ENCODE measurements at places on chromosomes 5 and 9.

GRCh38 chr9:83572524-83572923 lies 34.3 kb upstream of the FRMD3 start:
- DNase-seq = no peak

DNA sequence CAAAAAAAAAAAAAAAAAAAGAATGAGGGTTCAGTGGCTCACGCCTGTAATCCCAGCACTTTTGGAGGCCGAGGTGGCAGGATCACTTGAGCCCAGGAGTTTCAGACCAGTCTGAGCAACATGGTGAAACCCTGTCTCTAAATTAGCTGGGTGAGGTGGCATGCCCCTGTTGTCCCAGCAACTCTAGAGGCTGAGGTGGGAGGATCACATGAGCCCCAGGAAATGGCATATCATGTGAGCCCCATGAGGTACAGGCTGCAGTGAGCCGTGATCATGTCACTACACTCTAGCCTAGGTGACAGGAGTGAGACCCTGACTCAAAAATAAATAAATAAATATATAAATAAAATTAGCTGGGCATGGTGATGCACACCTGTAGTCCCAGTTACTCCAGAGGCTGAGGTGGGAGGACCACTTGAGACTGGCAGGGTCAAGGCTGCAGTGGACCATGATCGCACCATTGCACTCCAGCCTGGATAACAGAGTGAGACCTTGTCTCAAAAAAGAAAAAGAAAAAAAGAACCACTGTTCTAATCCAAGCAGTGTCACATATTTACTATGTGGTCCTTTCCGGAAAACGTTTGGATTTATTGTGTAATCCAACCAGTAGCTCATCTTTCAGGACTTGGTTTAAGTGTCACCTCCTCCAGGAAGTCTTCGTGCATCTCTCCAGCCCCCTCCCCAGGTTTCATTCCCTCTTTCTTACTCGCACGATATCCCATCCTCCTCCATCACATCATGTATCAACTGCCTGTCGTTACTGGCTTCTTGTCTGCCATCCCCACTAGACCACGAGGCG lies 12.3 kb upstream of the SPOUT1 start:
- DNase-seq = no peak

DNA sequence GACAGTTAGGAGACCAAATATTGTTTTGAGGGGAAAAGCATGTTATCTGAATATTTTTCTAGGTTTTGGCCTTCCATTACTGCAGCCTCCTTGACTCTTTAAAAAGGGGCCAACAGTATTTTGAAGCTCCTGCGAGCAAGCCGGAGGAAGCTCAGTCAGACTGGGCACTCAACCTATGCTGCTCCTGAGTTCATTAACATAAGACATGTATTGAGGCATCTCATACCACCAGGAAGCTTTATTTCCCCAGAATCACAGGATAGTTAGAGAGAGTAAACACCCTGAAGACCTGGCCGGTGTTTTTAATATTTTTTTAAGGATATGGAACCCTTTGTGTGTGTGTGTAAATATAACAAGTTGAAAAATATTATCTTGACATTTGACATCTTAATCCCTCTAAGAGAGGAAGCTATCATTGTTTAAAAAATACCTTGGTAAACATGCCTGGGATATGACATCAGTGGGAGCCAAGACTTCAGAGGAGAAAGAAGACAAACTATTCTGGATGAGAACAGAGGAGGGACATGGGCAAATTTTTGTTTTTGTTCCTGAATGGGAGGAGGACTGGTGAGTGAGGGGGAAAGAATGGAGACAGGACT lies 139.3 kb upstream of the SLIT3 start:
- DNase-seq = no peak

DNA sequence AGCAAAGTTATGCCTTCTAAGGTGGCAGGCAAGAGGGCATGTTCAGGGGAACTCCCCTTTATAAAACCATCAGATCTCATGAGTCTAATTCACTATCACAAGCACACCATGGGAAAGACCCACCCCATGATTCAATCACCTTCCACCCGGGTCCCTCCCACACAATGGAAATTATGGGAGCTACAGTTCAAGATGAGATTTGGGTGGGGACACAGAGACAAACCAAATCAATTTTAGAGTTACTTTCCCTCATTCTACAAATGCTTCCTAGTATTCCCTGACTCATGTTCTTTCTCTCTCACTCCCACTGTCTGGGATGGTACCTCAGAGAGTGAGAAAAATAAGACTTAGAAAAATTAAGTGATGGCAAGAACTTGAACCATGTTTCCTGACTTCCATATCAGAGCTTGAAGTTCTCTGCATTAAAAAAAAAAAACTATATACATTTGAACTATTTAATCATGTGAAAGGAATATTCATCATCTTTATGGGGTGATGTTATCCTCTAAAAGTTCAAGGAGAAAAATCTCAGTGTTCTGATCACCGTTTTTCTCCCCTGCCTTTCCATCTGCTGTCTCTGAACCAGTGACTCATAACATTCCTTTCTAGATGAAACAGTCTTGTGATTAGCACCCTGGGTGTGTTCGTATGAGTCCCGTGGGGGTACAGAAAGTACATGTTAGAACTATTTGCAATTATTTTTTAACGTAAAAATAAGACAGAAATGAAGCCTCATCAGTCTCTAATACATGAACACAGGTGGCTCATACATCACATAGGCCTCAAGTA lies 282.9 kb downstream of the SLF1 start:
- peak; percentile 83 for DNase-seq

GRCh38 chr5:174895360-174895759 lies 171.0 kb downstream of the MSX2 start:
- no peak for DNase-seq

GRCh38 chr5:37869216-37869615 lies 29.4 kb upstream of the GDNF start:
- DNase-seq = no peak

DNA sequence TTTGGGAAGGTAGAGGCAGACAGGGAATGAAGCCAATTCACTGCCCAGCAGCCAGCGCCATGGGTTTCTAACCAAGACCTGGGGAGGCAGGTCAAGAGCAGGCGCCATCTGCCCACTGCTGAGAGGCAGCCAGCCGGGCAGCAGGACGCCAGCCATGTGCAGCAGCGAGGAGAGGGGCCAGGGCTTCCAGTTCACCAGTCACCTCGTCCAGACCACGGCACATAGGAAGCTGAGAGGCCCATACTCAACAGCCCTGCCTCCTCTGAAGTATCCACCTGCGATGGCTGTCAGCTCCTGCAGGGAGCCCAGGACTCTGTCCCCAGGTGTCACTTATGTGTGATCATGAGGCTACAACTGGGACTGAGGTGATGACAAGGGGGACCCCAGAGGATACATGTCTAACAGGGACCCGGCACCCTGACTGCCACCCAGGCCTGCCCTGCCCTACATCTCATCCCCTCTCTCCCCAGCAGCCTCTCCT lies 30.1 kb downstream of the IPPK start:
- DNase-seq = no peak

- no peak for DNase-seq
These were observed 196.7 kb downstream of the EBF1 start for GRCh38 chr5:158903006-158903405.

DNA sequence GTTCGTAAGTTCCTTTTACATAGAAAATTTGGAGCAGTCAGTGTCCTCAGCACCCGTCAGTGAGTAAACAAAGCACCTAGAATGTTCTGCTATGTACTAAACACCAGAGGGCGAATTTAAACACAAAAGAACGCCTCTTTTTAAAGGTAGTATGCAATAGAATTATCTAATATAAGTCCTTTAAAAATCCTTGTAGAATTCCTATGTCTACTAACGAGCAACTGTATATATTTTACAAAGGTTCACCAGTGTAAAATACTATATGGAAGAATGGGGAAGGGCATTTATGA lies 499 bp upstream of the TMEM232 start:
- peak; percentile 46 for DNase-seq

DNA sequence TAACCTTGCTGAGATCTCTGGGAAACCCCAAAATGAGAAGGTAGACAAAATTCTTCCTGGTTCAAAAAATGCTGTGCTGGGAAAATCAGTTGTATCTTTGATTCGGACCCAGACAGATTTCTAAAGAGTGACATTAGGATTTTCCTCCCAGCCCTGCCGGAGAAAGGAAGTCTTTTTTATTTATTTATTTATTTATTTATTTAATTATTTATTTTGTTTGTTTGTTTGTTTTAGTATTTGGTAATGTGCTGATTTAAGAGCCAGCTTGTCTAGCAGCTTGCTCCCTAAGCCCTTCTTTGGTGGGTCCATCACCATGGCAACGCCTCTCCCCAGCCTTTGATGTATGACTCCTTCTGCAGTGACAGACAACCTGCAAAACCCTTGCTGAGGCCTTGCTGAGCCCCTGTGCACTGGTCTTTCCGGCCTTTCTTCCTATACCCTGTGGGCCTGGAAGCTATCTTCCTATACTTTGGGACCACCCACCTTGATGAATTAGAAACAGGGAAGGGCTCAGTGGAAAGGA lies 60.6 kb upstream of the AFAP1L1 start:
- no peak for DNase-seq

GRCh38 chr5:177036443-177036842 lies 13.9 kb downstream of the ZNF346 start:
- DNase-seq = no peak

Measured in ACHN (cell line).